Stomach (tissue), 19 donors: ENCODE measurements at places on chromosomes 5 and 9. TPM values are rescaled to one million over a fixed set of nuclear protein-coding genes. Genes with fewer than 3 reads are reported as not detected.
A peak's percentile ranks its signal among the peaks of the same experiment; 100 is the strongest.

The KCNMB1 gene
- 6.1 TPM for total RNA-seq

The CDKN2B-AS1 gene
- 0.73 TPM for total RNA-seq

The EQTN gene
- 1.0 TPM for total RNA-seq

The FCN2 gene
- not detected for total RNA-seq

The MELK gene
- total RNA-seq = 15.2 TPM

DNA sequence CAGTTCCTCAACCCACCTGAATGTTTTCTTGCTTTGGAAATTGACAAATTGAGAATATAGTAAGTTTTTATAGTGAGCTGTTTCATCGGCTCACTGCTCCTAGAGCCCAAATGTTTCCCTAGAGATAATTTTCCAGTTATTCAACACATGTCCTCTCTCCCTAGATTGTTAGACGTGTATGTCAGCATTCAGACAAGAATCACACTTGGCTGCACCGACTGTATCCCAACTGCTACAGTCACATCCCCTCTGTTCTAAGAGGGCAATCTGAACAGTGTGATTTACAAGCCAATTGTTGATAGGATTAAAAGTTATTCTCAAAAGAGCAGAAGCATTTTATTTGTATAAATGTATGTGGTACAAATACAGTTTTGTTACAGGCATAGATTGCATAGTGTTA is 93.9 kb downstream of the MAMDC2 start:
- H3K4me1 ChIP-seq = no peaks in the 10 kb centered on the region
- DNase-seq = no peak
- no peaks in the 10 kb centered on the region for H3K27me3 ChIP-seq
- peaks cover 19% of the 10 kb centered on the region for H3K36me3 ChIP-seq

- H3K27me3 ChIP-seq = no peaks in the 10 kb centered on the region
- no peak overlapping the region for H3K4me3 ChIP-seq
- H3K4me1 ChIP-seq = no peaks in the 10 kb centered on the region
- peaks cover 55% of the 10 kb centered on the region for H3K36me3 ChIP-seq
- H3K27ac ChIP-seq = no peak overlapping the region
Observed at GRCh38 chr9:86340356-86341006, 13.7 kb downstream of the TUT7 start.

DNA sequence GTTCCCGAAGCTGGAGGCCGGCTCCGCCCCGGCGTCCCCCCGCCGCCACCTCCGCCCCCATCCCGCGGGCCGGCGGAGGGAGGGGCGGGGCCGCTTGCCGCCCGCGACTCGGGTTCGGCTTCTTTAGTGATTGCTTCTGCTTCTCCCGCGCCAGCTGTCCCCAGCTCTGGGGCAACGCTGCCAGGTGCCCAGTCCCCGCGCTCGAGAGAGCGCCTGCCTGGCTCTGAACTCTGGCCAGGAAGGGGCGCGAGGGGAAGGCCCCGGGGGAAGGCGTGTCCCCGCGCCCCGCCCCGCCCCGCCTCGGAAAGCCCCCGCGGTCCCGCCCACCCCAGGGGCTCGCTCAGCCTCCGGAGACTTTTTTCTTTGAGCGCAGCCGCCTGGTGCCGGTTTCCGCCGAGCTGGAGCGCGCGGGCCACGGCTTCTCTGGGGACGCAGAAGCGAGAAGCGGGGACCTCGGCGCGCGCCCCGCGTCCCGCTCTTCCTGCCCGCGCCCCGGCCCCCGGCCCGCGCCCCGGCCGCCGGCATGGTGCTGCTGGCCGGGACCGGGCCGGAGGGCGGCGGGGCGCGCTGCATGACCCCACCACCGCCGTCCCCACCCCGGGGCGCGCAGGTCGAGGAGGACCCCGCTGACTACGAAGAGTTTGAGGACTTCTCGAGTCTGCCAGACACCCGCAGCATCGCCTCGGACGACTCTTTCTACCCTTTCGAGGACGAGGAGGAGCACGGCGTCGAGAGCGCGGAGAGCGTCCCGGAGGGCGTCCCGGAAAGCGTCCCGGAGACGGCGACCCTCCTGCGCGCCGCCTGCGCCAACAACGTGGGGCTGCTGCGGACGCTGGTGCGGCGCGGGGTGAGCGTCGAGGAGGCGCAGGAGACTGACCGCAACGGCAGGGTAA is at the start of gene ANKRD33B:
ANKRD33B (plus strand) TSS at position 126 of the 893 bp plus-strand sequence; CDS start at position 524, 398 bp downstream.
- peak; percentile 86 for DNase-seq
- H3K4me3 ChIP-seq = peak within 1 kb of the TSS; percentile 74
- H3K4me1 ChIP-seq = peaks cover 59% of the 10 kb centered on the region
- H3K27me3 ChIP-seq = peaks cover 47% of the 10 kb centered on the region

DNA sequence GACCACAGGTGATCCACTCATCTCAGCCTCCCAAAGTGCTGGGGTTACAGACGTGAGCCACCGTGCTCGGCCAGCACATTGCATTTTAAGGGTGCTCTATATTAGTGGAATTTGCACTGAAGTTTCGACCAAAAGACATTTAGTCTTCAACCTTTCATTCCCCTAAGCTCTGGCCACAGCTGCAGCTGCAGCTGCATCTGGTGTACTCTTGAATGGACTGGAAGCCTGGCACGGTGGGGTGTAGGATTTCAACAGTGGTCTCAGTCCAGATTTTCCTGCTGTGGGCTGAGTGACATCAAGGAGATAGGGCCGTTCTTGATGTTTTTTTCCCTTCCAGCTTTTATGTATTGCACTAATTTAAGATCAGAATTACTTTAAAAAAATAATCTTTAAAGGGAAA is 255.2 kb downstream of the PDZD2 start:
- no peaks in the 10 kb centered on the region for H3K36me3 ChIP-seq
- peak; percentile 20 for DNase-seq
- no peaks in the 10 kb centered on the region for H3K27me3 ChIP-seq
- H3K4me3 ChIP-seq = no peak overlapping the region
- no peak overlapping the region for H3K27ac ChIP-seq

DNA sequence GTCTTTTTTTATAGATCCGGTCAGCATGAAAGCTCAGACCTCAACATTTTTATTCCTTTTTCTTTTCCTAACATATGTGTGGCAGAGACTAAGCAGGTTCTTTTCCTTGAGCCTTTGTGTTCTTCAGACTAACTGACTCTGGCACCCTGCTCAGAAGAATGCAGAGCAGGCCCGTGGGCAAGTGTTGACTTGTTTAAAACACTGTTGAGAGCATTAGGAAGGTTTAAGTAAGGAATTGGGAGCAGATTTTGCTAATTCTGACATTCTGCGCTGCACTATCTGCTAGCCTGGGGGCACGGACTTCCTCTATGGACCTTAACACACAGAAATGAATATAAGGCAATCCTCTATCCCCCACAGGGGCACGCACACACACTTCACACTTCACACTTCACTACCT is 182.5 kb upstream of the PIK3R1 start:
- H3K4me1 ChIP-seq = peaks cover 73% of the 10 kb centered on the region
- no peaks in the 10 kb centered on the region for H3K27me3 ChIP-seq
- H3K4me3 ChIP-seq = no peak overlapping the region
- no peak for DNase-seq
- no peaks in the 10 kb centered on the region for H3K36me3 ChIP-seq

DNA sequence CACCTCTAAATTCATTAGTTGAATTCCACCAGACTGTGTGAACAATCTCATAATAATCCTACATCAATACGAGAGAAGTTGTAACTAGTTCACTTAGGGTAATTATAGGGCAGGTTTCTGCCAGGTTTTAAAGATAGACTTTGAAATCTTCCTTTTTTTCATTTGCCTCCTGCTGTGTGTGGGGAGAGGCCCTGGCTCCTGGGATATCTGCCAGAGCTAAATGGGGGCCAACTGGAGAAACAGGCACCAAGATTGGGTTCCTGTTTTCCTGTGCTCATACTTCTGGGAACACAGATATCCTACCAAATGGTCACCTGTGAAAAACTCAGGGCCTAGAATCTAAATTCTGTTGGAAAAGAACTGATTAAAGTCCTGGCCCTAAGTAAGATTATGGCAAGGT is 42.3 kb downstream of the SH3RF2 start:
- no peak overlapping the region for H3K4me3 ChIP-seq
- peak; percentile 71 for DNase-seq
- H3K36me3 ChIP-seq = no peaks in the 10 kb centered on the region
- H3K27me3 ChIP-seq = no peaks in the 10 kb centered on the region
- H3K27ac ChIP-seq = peak overlapping the region; percentile 82

- H3K4me1 ChIP-seq = no peaks in the 10 kb centered on the region
- no peaks in the 10 kb centered on the region for H3K27me3 ChIP-seq
- DNase-seq = no peak
Observed at GRCh38 chr5:130099008-130099407, 194.7 kb downstream of the CHSY3 start.

- no peak overlapping the region for H3K4me3 ChIP-seq
- H3K27ac ChIP-seq = no peak overlapping the region
- H3K4me1 ChIP-seq = peaks cover 26% of the 10 kb centered on the region
- H3K27me3 ChIP-seq = no peaks in the 10 kb centered on the region
- DNase-seq = no peak
Observed at GRCh38 chr5:55303238-55303690, 4.2 kb downstream of the DHX29 start.
